ENCODE measurements at places on chromosomes 3 and 15.

- no peak for DNase-seq
These were observed 13.4 kb downstream of the ADAM10 start for GRCh38 chr15:58736018-58736643.

GRCh38 chr3:49022688-49023171 is 809 bp downstream of the NDUFAF3 start:
- DNase-seq, result no peak

- no peak for DNase-seq
These were observed 209.3 kb downstream of the TLE3 start for GRCh38 chr15:69888406-69888805.

DNA sequence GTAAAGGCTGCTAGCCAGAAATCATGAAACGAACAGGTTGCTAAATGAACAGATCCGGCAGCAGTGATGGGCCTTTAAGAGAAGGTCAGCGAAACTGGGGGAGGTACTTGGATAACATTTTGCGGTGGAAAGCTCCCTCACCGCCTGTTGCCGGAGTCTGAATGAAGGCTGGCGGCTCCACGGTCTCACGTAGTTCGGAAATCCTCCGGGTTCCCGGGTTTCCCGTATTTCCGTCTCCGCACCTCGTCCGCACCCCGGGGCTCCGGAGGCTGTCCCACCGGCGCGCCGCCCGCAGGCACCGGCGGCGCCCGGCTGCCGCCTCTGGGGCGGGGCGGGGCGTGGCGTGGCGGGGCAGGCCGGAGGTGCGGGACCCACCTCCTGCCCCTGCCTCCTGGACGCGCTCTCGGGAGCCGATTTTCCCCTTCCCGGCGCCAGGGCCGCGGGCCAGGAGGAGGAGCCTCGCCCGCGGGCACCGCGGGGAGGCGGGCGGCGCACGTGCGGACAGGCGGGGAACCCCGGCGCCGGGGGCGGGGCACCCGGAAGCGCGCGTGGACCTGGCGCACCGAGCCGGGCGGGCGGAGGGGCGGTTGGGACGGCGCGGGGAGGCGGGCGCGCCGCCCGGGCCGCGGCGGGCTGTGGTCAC is at the start of gene ZDHHC23:
Gene ZDHHC23 (plus strand): TSS at position 642 of the 643 bp plus-strand sequence. CDS start 790 bp downstream, outside the sequence.
- DNase-seq, result peak; percentile 39

- DNase-seq, result no peak
These were observed 277.3 kb downstream of the GABRG3 start for GRCh38 chr15:27248251-27248650.

DNA sequence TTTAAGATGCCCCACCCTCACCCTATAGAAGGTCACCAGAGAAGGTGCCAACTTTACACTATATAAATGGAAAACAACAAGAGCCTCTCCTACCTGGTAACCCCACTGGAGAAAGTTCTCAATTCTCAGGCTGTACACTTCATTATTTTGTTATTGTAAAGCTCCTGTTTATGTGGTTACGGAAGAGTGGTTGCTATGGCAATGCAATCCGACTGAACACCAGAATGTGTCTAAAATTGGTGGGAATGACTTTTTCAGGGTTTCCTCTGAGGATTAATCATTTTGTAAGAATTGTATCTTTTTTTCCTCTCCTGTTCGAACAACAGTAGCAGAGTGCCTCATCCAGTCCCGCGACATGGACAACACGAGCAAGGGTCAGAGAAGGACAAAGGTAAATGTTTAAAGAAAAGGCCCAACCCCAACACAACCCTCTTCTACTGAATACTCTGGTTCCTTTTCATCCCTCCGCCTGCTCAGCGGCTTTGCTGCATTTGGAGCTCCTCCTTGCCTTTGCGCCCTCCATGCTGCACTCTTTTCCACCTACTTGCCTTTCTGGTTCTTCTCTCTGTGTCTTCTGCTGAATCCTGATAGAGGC is 45.3 kb downstream of the DGKG start:
- DNase-seq, result no peak

Measured in stimulated activated CD4-positive, alpha-beta T cell treated with anti-CD3 and anti-CD28 coated beads, Interleukin-1b, Interleukin-23, amount 100 ng/mL, for 1 hour (primary cell).